ENCODE measurements at places on chromosomes 12 and 14.

GRCh38 chr12:121839993-121840761, 18.5 kb downstream of the HPD start:
- DNase-seq, result no peak

DNA sequence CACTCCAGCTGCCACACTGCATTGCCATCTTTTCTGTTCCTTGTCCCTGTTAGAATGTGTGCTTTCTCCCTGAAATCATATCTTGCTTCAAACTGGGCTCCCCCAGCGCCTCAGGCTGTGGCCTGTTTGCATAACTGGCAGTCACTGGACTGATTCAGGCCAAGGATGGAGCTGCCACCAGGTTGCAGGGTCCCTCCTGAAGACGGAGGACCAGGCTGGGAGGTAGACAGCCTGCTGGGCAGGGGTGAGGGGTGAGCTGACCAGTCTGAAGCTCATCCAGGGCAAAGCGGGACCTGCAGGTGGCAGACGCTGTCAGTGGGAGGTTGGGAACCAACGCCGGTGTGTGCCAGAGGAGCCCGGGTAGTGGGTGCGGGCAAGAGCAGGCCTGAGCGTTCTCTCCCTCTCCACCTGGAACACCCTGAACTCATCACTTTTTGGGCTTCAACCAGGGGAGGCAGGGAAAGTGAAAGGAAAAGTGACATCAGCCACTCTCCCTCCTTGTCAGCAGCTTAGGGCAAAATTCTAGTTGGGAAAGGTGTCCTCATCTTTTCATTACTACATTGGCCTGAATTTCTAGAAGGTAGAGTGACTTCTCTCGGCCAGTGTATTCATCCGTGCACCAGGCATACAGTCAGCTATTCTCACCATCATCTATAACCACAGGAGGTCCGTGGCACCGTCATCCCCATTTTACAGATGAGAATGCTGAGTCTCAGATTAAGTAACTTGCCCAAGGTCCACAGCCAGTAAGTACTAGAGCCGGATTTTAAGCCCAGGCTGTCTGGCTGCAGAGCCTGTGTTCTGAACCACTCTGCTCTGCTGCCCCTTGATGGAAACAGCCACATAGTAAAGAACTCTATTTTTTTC, 219.1 kb downstream of the SLC41A2 start:
- no peak for DNase-seq

GRCh38 chr12:54257332-54257731, 22.6 kb downstream of the CBX5 start:
- no peak for DNase-seq

DNA sequence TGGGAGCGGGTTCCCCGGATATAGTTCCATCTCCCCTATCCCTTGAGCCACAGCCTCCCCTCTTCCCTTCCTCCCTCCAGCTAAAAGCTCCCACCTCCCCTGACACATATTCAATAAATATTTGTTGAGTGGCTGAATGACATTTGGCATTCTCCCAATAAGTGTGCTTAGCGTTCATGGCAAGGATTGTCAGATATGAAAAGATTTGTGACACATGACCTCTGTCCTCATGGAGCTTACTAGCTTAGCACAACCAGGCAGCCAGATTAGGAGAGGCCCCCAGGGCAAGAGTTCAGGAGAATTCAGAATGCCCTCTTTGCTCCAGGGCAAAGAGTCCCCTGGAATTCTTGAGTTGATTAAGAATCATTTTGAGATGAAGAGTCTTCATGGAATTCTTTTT, 22.5 kb upstream of the SLC6A12 start:
- DNase-seq, result no peak

GRCh38 chr14:23077962-23078361, 17.0 kb downstream of the ACIN1 start:
- DNase-seq, result no peak

DNA sequence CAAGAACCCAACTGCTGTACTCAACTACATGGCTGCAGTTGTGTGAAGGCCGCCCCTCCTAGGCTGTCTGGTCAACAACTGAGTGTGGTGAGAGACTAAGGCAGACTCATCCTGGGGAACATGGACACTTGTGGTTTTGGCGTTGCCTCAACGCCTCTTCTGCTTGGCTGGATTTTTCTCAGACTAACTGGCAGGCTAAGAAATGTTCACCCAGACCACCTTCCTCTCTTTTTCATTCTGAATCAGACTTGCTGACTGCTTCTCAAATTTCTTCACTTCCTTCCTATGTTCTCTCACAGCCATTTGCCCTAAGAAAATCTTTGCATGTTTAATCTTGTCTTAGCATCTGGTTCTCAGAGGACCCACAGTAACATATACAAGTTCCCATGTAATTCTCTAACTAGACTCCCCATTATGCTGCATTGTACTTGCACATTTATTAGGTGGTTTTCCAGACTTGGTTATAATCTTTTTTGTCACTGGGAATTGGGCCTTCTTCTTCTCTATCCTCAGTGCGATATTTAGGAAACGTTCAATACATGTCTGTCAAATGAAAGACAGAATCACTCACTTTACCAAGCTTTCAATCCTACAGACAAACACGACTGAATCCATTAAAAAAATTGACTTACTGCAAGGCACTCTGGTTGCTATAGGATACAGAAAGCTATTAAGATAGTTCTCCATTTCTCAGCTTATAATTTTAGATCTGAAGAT, 327.6 kb downstream of the CCER1 start:
- no peak for DNase-seq

DNA sequence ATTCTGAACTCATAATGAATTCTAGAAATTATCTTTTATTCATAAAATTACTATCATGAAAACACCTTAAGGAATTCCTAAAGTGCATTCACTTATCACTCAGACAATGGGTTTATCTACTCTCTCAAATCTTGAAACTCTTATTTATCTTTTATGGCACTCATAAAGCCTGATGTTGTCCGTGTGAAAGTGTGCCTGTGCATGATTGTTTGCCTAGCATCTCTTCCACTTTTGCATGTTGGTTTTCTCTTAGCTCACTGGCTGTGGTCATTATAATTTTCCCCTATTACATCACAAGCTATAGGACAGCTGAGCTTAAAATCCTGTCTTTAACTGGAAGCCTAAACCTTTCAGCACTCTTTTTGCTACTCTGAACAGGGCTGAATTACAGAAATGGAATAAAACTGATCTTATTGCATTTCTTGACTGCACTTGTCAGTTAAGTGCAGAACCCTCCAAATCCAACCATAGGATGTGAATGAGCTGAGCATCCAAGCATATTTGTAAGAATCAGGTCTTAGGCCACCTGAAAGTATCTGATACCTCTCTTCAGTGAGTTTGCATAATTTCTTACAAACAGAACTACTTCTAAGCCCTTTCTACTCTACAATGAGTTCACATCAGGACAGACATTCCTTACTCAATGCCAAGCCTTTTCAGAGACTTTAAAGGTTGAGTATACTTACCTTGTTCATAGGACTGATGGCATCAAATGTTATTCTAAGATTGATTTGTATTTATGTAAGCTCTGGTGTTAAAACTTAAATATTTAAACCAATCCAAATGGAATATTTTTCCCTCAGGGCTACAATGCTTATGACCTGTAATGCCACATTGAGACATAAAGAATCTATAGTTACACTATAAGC, 221.2 kb upstream of the KITLG start:
- DNase-seq, result no peak

GRCh38 chr14:43411841-43412240, 1095.2 kb downstream of the FSCB start:
- no peak for DNase-seq

DNA sequence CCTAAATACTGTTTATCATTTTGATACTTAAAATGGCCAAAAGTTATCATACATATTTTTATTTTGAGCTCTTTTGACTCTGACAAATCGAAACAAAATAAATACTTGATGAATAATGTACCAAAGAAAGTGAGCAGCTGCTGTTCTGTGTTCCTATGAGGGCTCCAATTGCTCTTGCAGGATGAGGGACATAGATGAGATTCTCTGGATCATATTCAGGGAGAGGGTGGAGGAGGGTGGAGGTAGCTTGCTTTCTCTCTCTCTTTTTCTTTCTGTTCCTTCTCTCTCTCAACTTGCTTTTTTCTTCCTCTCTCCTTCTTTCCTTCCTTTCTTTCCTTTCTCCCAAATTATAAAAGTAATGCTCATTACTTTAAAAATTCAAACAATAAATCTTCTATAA, 8.9 kb upstream of the MYH7 start:
- no peak for DNase-seq

DNA sequence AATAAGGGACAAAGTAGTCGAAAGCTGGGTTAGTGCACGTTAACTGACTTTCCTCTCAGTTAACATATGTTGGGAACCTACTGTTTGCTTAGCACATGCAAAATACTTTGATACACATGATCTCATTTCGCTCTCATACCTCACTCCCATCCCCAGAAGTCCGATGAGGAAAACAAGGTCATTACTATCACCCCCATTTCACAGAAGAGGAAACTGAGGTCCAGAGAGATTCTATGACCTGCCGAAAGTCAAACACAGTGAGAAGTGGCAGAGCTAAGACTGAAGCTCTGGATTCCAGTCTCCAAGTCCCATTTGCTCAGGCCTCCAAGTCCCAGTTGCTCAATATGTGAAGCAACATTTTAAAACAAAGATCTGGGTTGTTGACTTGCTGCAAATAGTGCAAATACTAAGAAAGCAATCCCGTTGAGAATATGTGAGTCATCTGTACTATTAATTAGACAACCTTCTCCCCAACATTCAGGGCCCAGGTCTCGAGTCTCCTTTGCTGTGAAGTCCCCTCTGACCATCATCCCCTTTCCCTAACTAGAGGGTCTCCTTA, 170.6 kb upstream of the PWP1 start:
- no peak for DNase-seq

DNA sequence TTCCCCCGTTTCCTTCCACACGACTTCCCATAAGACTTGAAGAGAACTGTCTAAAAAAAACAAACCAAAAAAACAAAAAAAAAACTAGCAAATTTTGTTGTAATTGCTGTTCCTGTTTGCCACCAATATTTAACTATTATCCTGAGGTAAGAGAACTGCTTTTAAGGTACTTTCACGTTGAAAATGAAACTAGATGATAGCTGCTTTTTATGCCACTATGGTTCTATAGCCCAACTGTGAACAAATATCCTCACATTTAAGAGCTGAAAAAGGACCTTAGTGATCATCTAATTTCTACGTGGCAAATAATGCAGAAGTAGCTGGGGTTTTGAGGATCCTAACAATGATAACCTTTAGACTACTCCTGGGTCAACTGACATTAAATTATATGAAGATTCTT, 98.6 kb downstream of the TAOK3 start:
- DNase-seq, result no peak

- no peak for DNase-seq
Measured at GRCh38 chr14:29236401-29236800, 469.8 kb downstream of the FOXG1 start.

DNA sequence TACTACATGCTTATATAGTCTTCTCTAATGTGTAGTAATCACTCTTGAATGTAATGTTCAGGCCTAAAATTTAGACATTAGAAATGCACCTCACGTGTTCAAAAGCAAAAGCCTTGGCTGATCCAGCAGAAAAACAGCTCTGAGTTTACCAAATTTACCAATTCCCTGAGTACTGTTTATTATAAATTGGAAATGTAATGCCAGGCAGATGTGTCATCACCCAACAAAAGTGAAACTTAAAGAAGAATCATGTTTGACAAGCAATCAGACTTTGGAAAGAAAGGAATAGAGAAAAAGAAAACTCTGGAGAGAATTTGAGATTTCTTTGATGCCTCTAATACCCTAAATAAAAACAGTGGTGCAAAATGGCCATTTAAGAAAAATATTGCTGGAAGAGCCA, 26.5 kb upstream of the STRAP start:
- DNase-seq, result no peak
